Karpas-422 (cell line): ENCODE measurements at places on chromosomes 13 and 19.
A peak's percentile ranks its signal among the peaks of the same experiment; 100 is the strongest.

DNA sequence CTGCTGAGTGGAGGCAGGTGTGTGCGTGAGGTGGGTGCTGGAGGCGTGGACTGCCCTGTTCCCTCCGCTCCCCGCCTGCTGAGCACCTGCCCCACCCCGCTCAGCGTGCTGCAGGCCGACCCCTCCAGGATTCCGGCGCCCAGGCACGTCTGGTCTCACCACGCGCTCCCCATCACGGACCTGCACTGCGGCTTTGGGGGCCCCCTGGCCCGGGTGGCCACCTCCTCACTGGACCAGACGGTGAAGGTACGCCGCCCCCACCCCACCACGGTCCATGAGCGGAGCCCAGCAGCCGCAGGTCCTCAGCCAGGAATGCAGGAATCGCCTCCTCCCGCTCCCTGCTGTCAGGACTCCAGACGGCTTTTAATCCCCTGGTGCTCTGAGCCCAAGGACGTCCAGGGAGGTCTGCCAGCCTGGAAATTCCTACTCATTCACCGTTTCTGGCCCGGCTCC is 6.0 kb downstream of the WDR18 start:
- no peak for DNase-seq

- DNase-seq: no peak
Observed at GRCh38 chr13:28220166-28220565, 81.8 kb downstream of the PAN3 start.

GRCh38 chr19:7010722-7011593 is 10.3 kb downstream of the MBD3L2B start:
- no peak for DNase-seq

- peak; percentile 77 for DNase-seq
Observed at GRCh38 chr19:4061178-4061682, 5.5 kb downstream of the ZBTB7A start.

DNA sequence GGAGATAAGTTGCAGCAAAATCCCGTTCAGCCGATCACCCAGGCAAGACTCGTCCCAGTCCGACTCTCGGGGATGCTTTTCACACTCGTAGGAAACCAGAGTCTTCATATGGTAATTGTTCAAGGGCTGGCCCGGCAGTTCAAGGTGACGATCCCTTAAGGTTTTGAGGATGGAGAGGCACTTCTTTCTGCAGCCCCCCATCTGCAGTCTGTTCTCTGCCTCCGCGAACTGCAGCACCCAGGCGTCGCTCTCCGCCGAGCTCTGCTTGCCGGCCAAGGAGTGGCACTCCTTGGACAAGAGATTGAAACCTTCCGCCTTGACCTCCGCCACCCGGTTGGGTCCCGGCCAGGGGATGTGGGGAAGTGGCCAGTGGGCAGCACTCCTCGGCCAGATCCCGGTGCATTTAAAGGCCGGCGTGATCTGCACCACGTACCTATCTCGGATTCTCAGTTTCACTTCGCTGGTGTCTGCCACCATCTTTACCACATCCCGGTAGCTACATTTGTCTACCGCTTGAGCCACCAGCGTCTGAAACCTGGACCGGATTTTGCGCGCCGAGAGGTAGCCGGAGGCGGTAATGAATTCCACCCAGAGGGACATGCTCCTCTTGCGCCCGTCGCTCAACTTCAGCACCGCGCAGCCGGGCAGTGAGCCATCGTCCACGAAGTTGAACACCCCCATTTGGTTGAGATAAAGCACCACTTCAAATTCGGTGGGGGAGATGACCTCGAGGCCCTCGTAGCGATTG is 1.1 kb downstream of the MAB21L1 start:
- peak; percentile 60 for DNase-seq

DNA sequence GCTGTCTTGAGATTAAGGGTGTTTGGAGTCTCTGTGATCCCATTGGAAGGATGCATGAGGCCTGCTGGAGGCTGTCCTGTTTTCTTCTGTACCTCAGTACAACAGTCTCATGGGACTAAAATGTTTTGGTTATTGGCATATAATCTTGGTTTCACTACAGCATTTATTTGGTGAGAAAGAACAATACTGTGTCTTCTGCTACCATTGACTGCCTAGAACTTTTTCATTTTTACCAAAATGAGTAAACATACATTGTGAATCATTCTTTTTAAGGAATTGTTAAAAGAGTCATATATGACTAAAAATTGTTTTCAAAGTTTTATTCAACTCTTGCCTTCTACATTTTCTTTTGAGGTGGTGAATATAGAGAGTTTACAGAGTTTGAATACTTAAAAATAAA is 459.8 kb downstream of the GPC6 start:
- DNase-seq: no peak

DNA sequence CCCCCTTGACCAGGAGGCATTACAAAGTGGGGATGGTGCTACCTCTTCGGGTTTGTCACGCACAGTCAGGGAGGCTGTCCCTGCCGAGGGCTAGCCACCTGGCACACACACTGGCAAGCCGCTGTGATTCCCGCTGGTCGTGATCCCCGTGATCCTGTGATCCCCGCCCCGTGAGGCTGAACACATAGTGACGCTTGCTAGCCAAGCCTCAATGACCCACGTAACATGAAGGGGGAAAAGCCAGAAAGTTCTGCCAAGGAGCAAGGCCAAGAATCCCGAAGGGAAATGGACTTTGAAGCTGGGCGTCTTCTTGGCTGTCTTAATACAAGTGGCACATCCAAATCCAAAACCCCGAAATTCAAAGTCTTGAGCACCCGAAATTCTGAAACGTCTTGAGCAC is 13.7 kb downstream of the LDLR start:
- no peak for DNase-seq

DNA sequence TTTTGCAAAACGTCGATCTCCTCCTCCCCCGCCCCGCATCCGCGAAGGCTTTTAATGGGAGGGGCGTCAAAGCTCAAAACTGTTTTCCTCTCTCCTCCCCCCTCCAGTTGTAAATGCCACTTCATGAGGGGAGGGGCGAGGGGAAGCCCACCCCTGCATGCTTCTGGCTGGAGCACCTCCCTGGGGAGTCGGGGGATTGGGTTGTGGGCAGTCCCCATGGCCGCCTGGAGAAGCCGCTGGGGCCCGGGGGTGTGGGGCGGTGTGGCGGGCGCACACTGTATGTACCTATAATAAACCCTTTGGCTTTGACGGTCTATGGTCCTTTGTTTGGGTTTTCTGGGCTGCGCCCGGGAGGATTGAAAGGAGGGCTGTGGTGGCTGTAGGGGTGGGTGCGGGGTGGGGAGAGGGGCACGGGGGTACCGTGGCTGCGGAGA is 505 bp upstream of the SHKBP1 start:
- DNase-seq: no peak

DNA sequence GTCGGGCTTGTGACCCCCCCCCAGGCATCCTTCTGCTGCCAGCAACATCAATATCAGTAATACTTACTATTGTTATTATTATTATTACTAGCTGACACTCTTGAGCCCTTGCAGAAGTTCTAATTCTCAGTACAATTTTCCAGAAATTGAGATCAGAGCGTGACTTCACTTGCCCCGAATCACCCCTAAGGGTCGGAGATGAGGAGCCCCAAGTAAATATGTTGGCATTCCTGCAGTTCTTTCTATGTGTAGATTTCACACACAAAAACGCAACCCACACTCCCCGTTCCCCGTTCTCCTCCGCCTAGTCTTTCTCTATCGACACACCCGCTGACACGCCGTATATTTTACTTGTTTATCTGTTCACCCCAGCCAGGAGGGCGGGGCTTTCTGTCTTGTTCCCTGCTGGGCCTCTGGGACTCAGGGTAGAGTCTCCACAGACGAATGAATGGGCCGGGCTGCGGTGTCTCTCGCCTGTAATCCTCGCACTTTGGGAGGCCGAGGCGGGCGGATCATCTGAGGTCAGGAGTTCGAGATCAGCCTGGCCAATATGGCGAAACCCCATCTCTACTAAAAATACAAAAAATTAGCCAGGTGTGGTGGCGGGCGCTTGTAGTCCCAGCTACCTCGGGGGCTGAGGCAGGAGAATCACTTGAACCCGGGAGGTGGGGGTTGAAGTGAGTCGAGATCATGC is 14.7 kb downstream of the TLE5 start:
- no peak for DNase-seq

DNA sequence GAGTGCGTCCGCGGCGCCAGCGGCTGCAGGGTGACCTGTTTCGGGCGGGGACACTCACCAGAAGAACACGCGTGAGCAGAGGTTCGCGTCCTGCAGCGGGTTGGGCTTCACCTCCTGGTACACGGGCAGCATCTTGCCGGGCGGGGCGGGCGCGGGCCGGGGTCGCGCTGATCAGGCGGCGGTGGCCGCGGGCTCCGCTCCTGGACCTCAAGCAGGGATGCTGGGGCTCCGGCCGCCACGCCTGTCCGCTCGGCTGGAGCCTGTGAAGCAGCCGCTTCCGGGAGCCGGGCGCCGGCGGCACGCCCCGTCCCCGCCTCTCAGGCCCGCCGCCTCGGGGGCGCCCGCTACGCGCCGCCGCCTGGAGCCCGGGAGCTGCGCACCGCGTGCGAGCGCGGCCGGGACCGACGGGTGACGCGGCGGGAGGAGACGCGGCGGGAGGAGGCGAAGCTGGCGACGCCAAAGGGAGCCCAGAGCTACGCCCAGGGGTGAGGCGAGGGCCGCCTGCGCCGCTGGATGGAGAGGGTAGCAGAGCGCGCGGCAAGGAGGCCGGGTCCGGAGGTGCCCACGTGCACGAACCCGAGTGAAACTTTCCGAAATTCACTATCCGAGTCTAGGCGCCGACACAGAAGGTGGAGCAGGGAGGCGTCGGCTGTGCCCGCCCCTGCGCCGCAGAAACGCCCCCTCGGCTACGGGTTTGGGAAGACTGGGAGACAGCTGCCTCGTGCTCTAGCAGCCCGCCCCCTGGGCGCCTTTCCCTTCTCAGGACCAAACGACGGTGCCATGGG is at the start of gene ABCC4:
Gene ABCC4 (minus strand): TSS at position 269 of the 785 bp plus-strand sequence. CDS start 137 bp downstream, at position 132.
- DNase-seq: peak; percentile 89

GRCh38 chr13:45918597-45918996 is 67.0 kb upstream of the SIAH3 start:
- DNase-seq: no peak

- peak; percentile 80 for DNase-seq
Observed at GRCh38 chr19:18478545-18479311, 40.8 kb upstream of the ISYNA1 start.

DNA sequence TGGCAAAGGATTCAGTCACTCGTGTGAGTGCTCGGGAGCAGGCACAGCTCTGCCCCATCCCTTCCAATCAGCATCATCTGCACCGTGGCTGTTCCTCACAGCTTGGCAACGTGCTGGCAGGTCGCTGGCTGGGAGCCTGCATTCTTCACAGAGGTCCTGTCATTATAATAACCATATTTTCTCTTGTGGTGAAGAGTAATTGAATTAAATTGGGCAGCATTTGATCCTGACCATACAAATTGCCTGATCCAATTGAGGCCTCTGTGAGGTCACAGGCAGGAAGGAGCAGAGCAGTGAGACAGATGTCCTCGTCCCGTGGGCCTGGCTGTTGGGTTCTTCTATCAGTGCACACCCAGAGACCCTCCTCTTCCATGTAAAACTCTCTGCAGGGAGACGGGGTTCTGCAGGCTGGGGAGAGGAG is 407.8 kb downstream of the COG6 start:
- DNase-seq: no peak

- no peak for DNase-seq
Observed at GRCh38 chr19:41296433-41296871, 13.5 kb upstream of the CCDC97 start.

- DNase-seq: no peak
Observed at GRCh38 chr19:1923319-1923718, 17.7 kb upstream of the CSNK1G2 start.

GRCh38 chr13:32650705-32651311 is 64.6 kb downstream of the PDS5B start:
- DNase-seq: peak; percentile 83

- DNase-seq: no peak
Observed at GRCh38 chr13:97621631-97622030, 187.7 kb downstream of the RAP2A start.

DNA sequence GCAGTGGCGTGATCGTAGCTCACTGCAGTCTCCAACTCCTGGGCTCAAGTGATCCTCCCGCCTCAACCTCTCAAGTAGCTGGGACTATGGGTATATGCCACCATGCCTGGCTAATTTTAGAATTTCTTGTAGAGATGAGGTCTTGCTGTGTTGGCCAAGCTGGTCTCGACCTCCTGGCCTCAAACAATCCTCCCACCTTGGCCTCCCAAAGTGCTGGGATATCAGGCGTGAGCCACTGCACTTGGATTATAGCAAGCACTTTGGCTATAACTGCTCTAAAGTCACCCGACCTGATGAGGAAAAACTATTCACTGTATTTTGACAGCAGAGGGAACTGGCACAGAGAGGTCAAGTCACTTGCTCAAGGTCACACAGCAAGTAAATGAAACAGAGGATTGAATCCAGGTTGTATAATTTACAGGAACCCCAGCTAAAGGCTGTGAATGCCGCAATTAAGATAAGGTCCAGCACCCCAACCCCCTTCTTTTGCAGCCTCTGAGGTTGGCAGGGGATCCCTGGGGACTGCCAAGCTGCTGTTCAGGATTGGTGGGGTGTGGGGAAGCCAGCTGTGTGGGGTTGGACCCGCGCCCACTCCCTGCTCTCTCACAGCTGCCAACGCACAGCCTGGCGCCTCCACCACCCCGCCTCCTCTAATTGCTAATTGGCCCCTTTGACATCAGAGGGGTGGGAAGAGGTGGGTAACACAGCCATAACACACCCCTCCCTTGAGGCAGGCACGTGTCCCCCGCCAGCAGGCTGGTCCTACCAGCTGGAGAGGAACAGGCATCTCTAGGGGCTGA is 6.0 kb downstream of the TMIGD2 start:
- DNase-seq: peak; percentile 76

GRCh38 chr13:37091835-37092234 is 13.6 kb downstream of the CSNK1A1L start:
- DNase-seq: no peak

GRCh38 chr19:719636-720344 is 11.1 kb downstream of the PALM start:
- no peak for DNase-seq

DNA sequence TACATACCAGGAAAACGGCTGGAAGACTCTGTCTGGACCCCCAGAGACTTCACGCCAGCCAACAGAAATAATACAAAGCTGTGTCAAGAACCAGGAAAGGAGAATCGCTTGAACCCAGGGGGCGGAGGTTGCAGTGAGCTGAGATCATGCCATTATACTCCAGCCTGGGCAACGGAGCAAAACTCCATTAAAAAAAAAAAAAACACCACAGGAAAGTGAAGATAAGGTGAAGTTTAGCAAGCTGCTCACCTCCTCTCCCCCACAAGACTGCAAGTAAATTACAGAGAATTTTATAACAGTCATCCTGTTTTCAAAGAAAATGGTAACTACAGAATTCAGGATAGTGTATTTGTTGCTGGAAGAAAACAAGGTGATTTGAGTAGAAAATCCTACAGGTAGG is 984 bp upstream of the OR7G1 start:
- no peak for DNase-seq

DNA sequence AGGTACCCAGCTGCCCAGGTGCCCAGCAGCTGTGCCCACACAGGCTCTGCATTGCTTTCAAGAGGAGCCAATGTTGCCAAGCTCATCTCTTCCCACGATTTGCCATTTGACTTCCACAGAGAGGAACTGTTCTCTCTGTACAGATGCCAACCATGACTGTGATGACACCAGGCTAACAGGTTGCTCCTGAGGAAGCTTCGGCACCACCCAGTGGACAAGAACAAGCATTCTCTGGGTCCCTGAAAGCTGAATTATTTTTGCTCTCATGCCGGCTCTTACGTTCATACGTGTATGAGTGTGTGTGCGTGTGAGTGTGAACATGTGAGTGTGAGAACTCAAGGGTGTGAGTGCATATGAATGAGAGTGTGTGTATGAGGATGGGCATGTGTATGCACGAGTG is 535.2 kb downstream of the LIG4 start:
- no peak for DNase-seq

GRCh38 chr19:51514866-51515481 is 13.4 kb upstream of the SIGLEC12 start:
- DNase-seq: peak; percentile 92

- DNase-seq: no peak
Observed at GRCh38 chr19:12364391-12365235, 870 bp downstream of the ZNF442 start.
